ENCODE measurements at places on chromosomes 7 and 10. TPM values are rescaled to one million over a fixed set of nuclear protein-coding genes. Genes with fewer than 3 reads are reported as not detected.

- no peak for DNase-seq
Observed at GRCh38 chr7:37488163-37488764, 39.6 kb upstream of the ELMO1 start.

- DNase-seq, result no peak
Observed at GRCh38 chr7:87877366-87878040, 1.2 kb downstream of the DBF4 start.

DNA sequence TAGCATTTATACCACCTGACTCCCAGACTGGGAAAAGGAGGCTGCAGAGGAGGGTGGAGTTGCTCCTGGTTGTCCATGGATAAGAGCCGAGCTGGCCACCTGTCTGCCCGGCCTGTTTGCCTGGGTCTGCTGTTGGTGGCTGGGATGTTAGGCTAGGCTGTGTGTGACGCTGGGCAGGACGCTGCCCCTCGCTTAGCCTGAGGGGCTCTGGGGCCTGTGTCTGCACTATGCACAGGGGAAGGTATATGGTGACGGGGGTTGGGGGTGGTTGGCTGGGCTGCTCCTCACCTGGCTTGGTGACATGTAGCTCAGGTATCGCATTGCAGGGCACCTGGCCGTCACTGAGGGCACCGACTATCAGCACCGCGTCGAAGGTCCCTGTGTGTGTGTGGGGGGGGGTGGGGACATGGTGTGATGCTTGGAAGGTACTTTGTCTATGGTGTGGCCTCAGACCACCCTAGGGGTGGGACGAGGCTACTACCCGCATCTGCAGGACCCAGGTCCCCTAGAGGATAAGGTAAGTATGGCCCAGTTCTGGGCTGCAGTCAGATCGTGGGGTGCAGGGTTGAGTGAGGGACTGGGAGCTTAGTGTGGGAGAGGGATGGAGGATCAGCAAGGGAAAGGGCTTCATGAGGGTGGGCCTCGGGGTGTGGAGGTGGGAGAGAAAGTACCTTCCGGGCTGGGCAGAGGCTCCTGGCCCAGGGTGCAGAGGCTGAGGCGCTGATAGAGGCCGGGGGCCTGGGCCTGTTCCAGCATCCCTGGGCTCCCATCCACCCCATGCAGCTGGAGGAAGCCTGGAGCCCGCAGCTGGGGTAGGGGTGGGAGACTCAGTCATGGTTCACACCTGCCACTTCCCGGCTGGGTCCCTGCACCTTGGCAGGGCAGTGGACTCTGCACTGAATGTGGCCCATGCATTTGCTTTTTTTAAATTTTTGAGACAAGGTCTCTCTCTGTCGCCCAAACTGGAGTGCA is 2.3 kb downstream of the METTL27 start:
- no peak for DNase-seq

SPDYE5 gene
- not detected for total RNA-seq

DNA sequence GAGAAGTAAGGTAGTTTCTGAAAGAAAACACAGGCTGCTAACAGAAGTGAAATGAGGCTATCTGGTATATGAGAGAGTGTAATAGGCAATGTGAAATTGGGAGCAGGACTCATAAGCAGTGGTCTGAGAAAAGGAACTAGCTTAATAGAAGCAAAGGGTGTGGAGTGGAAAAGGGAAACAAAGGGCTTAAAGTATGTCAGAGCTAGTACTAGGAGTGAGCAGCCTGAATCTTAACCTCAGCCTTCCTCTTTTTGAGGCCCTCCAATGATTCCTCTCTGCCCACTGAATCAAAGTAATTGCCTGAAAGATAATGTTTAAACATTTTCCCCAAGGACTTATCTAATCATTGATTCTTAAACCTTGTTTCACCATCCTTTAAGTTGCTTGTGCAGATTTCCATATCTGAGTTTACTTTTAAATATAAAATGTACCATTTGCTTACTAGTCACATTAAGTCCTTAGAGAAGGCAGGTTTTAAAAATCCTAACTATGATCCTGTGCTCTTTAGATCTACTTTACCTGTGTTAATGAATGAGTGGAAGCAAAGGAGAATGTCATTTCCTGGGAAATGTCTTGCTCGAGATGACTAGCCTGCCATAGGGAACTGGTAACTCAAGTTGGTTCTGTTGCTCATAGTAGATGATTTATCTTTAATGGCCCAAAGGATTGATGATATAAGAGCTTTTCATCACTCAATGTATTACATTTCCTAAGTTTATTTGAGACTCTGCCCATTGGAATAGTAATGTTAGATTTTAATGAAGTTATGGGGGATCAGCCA is 155.0 kb downstream of the SKAP2 start:
- no peak for DNase-seq

BTBD16 gene
- total RNA-seq, result not detected

SYT15 gene
- not detected for total RNA-seq

DNA sequence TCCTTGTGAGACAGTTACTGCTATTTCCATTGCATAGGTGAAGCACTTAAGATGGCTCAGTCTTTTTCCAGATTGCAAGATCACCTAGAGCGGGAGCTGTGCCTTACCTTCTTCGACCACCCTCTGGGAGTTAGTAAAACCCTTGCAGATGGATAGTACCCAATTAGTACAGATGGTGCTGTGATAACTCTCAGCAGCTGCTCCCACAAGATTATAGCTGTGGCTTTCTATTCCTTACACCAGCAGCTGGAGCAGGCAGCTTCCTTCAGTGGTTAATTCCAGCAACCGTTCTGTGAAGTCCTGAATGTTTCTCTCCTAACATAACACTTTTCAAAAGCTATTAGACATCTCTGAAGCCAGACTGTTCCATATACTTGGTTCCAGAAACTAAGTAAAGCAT is 796.8 kb downstream of the XPNPEP1 start:
- DNase-seq, result no peak

DNA sequence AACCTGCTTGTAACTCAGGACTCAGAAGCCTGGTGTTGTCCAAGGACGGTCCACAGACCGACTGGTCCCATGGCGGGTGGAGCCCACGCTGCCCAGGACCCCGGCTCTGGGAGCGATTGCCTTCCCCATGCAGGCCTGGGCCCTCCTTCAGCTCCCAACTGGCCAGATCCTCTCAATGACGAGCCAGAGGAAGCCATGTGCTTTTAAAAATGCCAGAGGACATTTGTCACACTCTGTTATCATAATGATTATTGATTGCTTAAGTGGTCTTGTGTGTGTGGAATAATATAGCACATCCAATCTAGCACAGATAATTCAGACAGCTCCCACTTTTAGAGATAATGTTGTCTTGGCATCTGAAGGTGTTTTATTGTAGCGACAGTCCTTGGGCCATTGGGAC is 22.6 kb upstream of the OGDHL start:
- no peak for DNase-seq

Data from glomerular endothelial cell (primary cell).